ENCODE measurements at places on chromosomes 2 and 18.

DNA sequence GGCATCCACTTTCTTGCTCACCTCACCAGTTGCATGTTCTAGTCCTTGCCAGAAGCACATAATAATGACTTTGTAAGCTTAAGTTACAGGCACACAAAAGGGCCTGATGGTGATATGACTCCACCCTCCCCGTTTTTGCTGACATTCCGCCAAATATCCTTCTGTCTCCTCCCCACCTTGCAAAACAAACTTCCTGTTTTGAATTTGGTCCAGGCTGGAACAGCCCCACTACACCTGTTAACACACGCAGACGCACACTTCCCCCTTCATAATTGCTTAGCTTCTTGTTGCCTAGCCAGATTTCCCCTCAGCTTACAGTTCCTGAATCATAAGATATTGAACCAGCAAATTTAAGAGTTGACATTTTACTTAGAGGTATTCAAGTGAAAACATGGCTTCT is at the start of gene MGAT5:
Gene MGAT5, plus strand, starts transcription at position 269 of the 400 bp plus-strand sequence. CDS start 332 bp downstream, outside the sequence.
- peaks cover 37% of the 10 kb centered on the region for H3K4me1 ChIP-seq
- no peak within 1 kb of the TSS for H3K27ac ChIP-seq
- no peak within 1 kb of the TSS for H3K4me3 ChIP-seq
- H3K27me3 ChIP-seq = no peaks in the 10 kb centered on the region

- H3K27ac ChIP-seq = peak overlapping the region; percentile 83
- no peak overlapping the region for H3K4me3 ChIP-seq
- H3K27me3 ChIP-seq = no peaks in the 10 kb centered on the region
- no peaks in the 10 kb centered on the region for H3K36me3 ChIP-seq
- H3K4me1 ChIP-seq = peaks cover 92% of the 10 kb centered on the region
Observed at GRCh38 chr2:20596193-20596972, 54.5 kb downstream of the HS1BP3 start.

- no peak for DNase-seq
- H3K27ac ChIP-seq = no peak overlapping the region
- no peaks in the 10 kb centered on the region for H3K36me3 ChIP-seq
- H3K27me3 ChIP-seq = no peaks in the 10 kb centered on the region
Observed at GRCh38 chr18:33901894-33902512, 322.7 kb downstream of the NOL4 start.

GRCh38 chr2:56248965-56249742 is 65.4 kb downstream of the CCDC85A start:
- H3K27me3 ChIP-seq = no peaks in the 10 kb centered on the region
- no peak overlapping the region for H3K27ac ChIP-seq
- no peak overlapping the region for H3K4me3 ChIP-seq
- peaks cover 10% of the 10 kb centered on the region for H3K4me1 ChIP-seq

DNA sequence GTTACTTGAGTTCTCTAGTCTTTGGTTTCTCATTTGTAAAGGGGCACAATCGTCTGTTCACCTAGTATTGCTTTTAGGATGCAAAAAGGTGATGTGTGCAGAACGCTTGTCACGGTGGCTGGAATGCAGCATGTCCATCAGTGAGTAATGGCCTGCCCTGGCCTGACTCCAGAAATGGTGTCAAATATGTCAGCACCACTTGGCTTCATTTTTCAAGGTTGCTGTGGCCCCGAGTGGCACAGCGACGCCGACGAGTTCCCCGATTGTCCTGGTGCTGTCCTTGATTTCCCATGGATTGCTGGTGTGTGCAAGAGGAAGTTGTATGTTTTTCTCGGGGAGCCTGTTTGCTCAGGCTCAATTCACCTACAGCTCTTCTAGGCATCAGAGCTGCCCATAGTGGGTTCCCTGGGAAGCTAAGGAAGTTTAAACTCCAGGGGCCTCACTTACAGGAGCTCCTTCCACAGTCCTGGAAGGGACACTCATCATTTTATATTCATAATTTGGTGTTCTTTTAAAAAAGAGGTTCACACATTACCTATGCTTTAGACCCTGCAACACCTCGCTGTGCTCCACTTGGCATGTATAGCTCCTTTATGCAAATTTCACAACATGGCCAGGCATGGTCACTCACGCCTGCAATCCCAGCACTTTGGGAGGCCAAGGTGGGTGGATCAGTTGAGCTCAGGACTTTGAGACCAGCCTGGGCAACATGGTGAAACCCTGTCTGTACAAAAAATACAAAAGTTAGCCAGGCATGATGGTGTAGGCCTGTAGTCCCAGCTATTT is 25.6 kb upstream of the ZNF407 start:
- H3K4me3 ChIP-seq = no peak overlapping the region
- no peaks in the 10 kb centered on the region for H3K36me3 ChIP-seq
- H3K27ac ChIP-seq = no peak overlapping the region

GRCh38 chr2:235678712-235679111 is 184.9 kb downstream of the AGAP1 start:
- no peaks in the 10 kb centered on the region for H3K27me3 ChIP-seq
- DNase-seq = no peak
- H3K36me3 ChIP-seq = no peaks in the 10 kb centered on the region
- no peak overlapping the region for H3K27ac ChIP-seq
- peaks cover 12% of the 10 kb centered on the region for H3K4me1 ChIP-seq

- no peak overlapping the region for H3K27ac ChIP-seq
- DNase-seq = no peak
- H3K4me1 ChIP-seq = no peaks in the 10 kb centered on the region
- H3K36me3 ChIP-seq = no peaks in the 10 kb centered on the region
Observed at GRCh38 chr2:189424961-189425360, 16.3 kb upstream of the WDR75 start.

DNA sequence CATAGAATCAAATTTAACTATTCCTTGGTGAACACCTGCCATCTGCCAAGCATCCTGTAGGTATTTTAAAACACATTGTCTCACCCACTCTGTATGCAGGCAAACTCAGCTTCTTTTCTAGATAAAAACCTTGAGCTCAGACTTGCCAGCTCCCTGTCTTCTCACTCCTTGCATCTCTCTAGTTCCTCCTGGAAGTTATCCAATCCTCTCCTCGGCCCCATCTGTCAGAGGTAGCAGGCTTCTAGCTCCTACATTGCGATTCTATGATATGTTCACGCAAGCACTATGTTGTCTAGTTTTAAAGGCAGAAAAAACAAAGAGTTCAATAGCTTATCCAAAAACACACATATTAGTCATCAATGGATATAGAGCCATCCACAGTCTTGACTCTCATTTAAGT is 67.0 kb upstream of the APCDD1 start:
- H3K36me3 ChIP-seq = no peaks in the 10 kb centered on the region
- no peaks in the 10 kb centered on the region for H3K4me1 ChIP-seq
- no peaks in the 10 kb centered on the region for H3K27me3 ChIP-seq

GRCh38 chr18:22170421-22171257 is 1.2 kb downstream of the GATA6 start:
- H3K27ac ChIP-seq = peak overlapping the region; percentile 97
- H3K4me1 ChIP-seq = peaks cover 30% of the 10 kb centered on the region
- H3K36me3 ChIP-seq = peaks cover 4% of the 10 kb centered on the region
- peak; percentile 70 for DNase-seq
- peak overlapping the region; percentile 79 for H3K4me3 ChIP-seq
- H3K27me3 ChIP-seq = peaks cover 62% of the 10 kb centered on the region

DNA sequence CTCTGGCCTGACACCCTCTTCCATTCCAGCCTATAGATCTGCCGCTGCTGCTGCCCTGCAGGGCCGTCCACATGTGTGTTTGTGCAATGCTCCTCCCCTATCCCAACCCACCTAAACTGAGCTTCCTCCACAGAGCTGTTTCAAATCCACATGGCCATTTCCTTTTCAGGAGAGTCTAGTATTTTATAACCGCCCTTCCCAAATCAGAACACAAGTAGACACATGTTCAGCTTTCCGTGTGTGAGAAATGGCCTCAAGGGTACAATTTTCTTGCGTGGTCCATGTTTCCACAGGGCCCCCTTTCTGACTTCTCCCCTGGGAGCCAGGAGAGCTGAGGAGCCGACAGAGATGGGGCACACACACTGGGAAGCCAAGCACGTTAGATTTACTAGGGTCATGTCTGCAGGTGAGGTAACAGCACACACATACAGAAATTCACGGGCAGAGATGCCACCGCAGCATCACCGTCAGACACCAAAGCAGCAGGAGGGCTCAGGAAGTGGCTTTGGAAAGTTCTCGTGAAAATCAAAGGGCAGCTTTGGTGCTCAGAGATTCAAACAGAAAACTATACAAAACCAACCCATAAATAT is 102.9 kb upstream of the TGFA start:
- H3K36me3 ChIP-seq = no peaks in the 10 kb centered on the region
- H3K4me3 ChIP-seq = no peak overlapping the region
- DNase-seq = no peak
- no peak overlapping the region for H3K27ac ChIP-seq
- H3K27me3 ChIP-seq = peaks cover 22% of the 10 kb centered on the region
- H3K4me1 ChIP-seq = no peaks in the 10 kb centered on the region

DNA sequence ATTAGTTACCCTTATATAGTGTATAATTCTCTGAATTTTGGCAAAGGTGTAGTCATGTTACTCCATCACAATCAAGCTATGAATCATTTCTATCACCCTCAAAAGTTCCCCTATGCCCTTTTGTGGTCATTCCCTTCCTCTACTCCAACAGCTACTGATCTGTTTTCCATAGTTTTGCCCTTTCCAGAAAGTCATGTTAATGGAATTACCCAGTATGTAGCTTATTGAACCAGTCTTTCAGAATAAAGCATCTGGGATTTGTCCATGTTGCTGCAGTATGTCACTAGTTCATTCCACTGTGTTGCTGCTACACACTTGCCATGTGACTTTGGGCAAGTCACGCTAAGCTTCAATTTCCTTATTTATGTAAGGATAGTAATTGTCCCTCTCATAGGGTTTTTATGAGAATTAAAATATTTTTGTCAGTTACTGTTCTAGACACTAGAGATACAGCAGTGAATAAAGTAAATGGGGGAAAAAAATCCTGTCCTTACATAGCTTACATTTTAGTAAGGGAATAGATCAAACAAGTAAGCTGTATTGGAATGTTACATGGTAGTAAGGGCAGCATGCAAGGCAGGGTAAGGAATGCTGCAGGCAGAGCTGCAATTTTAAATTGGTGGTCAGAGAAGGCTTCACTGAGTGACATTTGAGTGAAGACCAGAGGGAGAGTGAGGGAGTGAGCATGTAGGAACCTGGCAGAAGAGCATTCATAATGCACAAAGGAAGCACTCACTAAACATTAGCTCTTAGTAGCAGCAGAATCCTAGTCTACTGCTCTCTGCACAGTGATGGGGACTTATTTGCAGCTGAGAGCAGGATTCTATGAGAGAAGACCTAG is 80.3 kb upstream of the TSPYL6 start:
- H3K4me1 ChIP-seq = peaks cover 6% of the 10 kb centered on the region
- H3K27me3 ChIP-seq = no peaks in the 10 kb centered on the region
- peak overlapping the region; percentile 8 for H3K27ac ChIP-seq
- no peak overlapping the region for H3K4me3 ChIP-seq

DNA sequence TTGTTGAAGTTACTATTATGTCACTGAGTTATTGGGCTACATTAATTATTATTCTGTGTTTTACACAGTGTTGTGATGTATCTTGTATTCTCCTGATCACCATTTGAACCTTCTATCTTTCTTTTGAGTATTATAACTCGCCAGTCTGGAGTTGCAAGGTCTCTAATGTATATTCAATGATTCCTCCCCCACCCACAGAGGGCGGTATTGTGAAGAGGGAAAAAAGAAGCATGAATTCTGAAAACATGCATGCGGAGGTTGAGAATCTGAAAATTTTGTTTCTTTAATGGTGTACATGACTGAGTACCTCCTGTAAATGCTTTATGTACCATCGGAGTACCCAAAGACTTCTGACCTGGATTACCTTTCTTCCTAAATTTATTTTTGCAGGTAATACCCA is 266.6 kb downstream of the NR4A2 start:
- H3K4me3 ChIP-seq = no peak overlapping the region
- H3K27ac ChIP-seq = no peak overlapping the region
- DNase-seq = no peak
- no peaks in the 10 kb centered on the region for H3K4me1 ChIP-seq

GRCh38 chr2:144162652-144163051 is 357.3 kb downstream of the ZEB2 start:
- H3K4me1 ChIP-seq = no peaks in the 10 kb centered on the region
- no peaks in the 10 kb centered on the region for H3K27me3 ChIP-seq
- H3K36me3 ChIP-seq = no peaks in the 10 kb centered on the region

DNA sequence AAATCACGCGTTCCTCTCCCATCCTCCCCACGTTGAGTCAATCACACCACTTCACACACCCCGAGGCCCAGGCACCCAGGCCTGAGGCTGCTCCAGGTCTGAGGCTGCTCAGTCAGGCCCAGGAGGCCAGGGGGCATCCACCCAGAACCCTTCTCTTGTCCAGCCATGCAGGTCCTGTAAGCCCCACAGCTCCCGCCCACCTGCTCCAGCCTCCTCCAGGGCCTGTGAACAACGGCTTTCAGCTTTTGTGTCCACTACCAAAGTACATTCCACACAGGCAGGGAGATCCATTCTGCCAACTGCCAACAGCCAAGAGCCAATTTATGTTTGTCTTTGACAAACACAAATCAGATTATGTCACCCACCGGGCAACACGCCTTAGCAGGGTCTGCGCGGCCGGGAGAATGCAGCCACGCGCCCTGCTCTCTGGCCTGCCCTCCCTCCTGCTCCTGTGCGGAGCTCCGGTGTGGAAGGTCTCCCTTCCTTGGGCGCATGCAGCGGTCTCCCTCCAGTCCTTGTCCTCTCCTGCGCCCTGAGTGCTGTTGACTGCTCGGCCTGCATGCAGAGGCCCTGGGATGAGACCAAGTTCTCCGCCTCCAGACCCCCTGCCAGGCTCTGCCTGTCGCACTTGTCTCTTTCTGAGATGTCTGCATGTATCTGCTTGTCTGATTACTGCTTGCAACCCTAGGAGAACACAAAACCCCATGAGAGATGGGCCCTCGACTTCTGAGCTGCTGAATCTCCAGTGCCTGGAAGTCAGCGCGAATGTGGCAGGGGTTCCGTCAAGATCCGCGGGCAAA is 146.6 kb downstream of the ZNF516 start:
- no peaks in the 10 kb centered on the region for H3K4me1 ChIP-seq
- no peaks in the 10 kb centered on the region for H3K27me3 ChIP-seq
- H3K36me3 ChIP-seq = no peaks in the 10 kb centered on the region

GRCh38 chr2:26442301-26442700 is 35.6 kb downstream of the OTOF start:
- no peak overlapping the region for H3K4me3 ChIP-seq
- DNase-seq = no peak
- H3K27ac ChIP-seq = no peak overlapping the region
- H3K27me3 ChIP-seq = no peaks in the 10 kb centered on the region

GRCh38 chr2:145807968-145808367 is 1288.0 kb upstream of the ZEB2 start:
- DNase-seq = no peak
- H3K27me3 ChIP-seq = no peaks in the 10 kb centered on the region
- no peaks in the 10 kb centered on the region for H3K4me1 ChIP-seq
- H3K27ac ChIP-seq = no peak overlapping the region
- no peaks in the 10 kb centered on the region for H3K36me3 ChIP-seq

- DNase-seq = no peak
- H3K27ac ChIP-seq = no peak overlapping the region
- no peaks in the 10 kb centered on the region for H3K27me3 ChIP-seq
- H3K4me1 ChIP-seq = no peaks in the 10 kb centered on the region
- H3K36me3 ChIP-seq = peaks cover 13% of the 10 kb centered on the region
- H3K4me3 ChIP-seq = no peak overlapping the region
Observed at GRCh38 chr18:57595347-57595746, 8.8 kb upstream of the FECH start.

GRCh38 chr2:200356857-200357384 is 50.4 kb downstream of the SPATS2L start:
- H3K4me1 ChIP-seq = peaks cover 12% of the 10 kb centered on the region
- no peak overlapping the region for H3K27ac ChIP-seq
- no peaks in the 10 kb centered on the region for H3K36me3 ChIP-seq
- DNase-seq = no peak
- H3K4me3 ChIP-seq = no peak overlapping the region

GRCh38 chr2:104864280-104865095 is 10.6 kb downstream of the POU3F3 start:
- peaks cover 100% of the 10 kb centered on the region for H3K27me3 ChIP-seq
- peaks cover 9% of the 10 kb centered on the region for H3K4me1 ChIP-seq
- H3K36me3 ChIP-seq = no peaks in the 10 kb centered on the region
- no peak overlapping the region for H3K4me3 ChIP-seq

Measured in lower lobe of right lung (tissue), 2 donors.